ENCODE measurements at places on chromosomes 6 and 20. TPM values are rescaled to one million over a fixed set of nuclear protein-coding genes. Genes with fewer than 3 reads are reported as not detected.

DNA sequence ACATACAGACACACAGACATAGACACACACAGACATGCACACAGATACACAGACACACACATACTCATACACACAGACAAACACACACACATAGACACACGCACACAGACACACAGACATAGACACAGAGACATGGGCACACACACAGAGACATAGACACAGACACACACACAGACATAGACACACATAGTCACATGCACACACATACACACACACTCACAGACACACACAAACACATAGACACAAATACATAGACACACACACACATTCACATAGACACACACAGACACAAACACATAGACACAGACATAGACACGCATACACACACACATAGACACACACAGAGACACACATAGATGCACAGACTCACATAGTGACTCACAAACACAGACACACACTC, 13.5 kb downstream of the FOXF2 start:
- DNase-seq, result no peak

GRCh38 chr6:143970456-143971218, 37.4 kb downstream of the PLAGL1 start:
- no peak for DNase-seq

GRCh38 chr6:94417363-94417762, 998.0 kb upstream of the EPHA7 start:
- no peak for DNase-seq

EDN1 gene
- total RNA-seq, result 20.4 TPM
